ENCODE measurements at places on chromosomes 16 and 17. TPM values are rescaled to one million over a fixed set of nuclear protein-coding genes. Genes with fewer than 3 reads are reported as not detected.

Gene GPR179
- 0.06 TPM for total RNA-seq

Gene CDRT4
- total RNA-seq = 2.1 TPM

Gene BRIP1
- total RNA-seq = 15.5 TPM

Gene KCNJ2
- total RNA-seq = not detected

Gene ORAI3
- total RNA-seq = 8.4 TPM

Gene C16orf89
- total RNA-seq = not detected

Gene ZNF624
- total RNA-seq = 4.4 TPM

Gene KIFC3
- 3.0 TPM for total RNA-seq

Gene HOXB7
- 0.59 TPM for total RNA-seq

Gene TBC1D3
- not detected for total RNA-seq

Gene CCDC57
- total RNA-seq = 73.0 TPM

Gene PDILT
- not detected for total RNA-seq

Gene SLC6A2
- not detected for total RNA-seq

Gene HYDIN
- total RNA-seq = not detected

Gene TEX19
- total RNA-seq = not detected

Gene C17orf113
- 0.08 TPM for total RNA-seq

Gene UTS2R
- total RNA-seq = not detected

Gene CLEC19A
- total RNA-seq = not detected

Gene CETP
- total RNA-seq = 0.13 TPM

Gene XYLT1
- 5.2 TPM for total RNA-seq

Gene PRDM7
- not detected for total RNA-seq

Gene CFAP52
- total RNA-seq = not detected
